ENCODE measurements at places on chromosomes 5 and 9.

DNA sequence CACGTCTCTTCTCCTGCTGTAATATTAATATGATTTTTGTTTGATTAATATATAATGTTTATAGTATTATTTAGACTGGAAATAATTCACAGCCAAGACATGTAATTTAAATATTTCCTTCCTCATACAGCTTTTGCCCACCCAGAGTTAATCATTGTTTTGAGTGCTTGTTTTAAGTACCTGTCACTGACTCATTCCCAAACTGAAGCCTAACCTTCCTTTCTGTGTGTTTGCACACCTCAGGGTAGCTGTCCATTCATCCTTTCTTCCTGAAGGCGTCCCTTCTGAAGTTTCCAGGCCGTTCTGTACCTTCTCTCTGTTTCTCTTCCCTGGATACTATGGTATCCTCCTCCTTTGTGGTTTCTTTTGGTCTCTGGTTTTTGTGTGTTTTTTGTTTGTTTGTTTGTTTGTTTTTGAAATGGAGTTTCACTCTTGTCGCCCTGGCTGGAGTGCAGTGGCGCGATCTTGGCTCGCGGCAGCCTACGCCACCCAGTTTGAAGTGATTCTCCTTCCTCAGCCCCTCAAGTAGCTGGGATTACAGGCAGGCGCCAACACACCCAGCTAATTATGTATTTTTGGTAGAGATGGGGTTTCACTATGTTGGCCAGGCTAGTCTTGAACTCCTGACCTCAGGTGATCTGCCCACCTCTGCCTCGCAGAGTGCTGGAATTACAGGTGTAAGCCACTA lies 312.4 kb downstream of the DOCK8 start:
- DNase-seq, result no peak

GRCh38 chr5:150208187-150209098 lies 18.6 kb downstream of the SLC6A7 start:
- no peak for DNase-seq

DNA sequence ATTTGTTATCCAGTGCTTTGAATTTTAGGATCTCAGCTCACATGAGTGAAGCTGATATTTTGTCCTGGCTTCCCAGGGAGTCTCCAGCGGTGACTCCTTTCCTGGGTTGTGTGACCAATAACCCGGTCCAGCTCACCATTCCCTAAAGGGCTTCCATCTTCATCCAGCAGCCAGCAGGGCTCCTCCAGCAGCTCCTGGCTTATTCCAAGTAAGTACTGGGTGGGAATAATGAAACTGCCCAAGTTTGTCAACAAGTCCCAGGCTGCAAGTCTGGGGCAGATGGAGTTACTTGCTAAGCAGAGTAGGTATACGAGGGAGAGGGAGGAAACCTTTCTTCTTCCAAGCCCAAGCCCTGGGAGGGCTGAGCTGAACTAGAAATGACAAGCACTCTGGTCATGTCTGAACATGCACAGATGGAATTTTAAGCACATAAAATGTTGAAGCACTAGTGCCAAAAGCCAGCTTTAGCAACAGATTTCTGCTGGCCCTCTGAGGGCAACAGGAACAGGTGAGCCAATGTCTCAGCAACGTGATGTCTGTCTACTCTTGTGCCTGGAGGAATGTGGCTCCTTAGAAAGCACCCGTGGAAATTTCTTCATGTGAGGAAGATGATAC lies 153.7 kb upstream of the DAPK1 start:
- no peak for DNase-seq

DNA sequence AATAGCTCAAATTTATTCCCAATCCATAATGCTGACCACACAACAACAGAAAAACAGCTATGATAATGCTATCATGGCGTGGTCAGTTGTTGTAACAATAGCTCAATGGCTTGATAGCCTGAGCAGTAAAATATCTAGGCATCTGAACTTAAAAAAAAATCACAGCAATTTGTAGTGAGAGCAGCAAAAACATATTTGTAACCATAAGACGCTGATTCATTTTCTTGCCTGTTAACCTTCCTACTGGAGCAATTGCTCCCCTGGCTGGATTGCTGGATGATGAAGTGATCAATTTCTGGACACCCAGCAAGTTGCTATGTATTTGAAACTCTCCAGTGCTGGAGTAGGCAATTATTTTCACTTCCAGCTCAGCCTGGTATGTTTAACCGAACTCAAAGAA lies 115.1 kb downstream of the PCSK1 start:
- no peak for DNase-seq

DNA sequence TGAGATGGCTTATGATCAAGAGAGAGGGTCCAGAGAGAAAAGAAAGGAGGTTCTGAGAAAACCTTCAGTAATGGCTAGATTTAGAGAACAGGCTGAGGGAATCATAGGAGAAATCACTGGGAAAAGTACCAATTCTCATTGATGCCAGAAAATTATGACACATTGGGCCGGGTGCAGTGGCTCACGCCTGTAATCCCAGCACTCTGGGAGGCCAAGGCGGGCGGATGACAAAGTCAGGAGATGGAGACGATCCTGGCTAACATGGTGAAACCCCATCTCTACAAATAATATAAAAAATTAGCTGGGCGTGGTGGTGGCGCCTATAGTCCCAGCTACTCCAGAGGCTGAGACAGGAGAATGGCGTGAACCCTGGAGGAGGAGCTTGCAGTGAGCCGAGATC lies 29.5 kb upstream of the PLIN2 start:
- no peak for DNase-seq

DNA sequence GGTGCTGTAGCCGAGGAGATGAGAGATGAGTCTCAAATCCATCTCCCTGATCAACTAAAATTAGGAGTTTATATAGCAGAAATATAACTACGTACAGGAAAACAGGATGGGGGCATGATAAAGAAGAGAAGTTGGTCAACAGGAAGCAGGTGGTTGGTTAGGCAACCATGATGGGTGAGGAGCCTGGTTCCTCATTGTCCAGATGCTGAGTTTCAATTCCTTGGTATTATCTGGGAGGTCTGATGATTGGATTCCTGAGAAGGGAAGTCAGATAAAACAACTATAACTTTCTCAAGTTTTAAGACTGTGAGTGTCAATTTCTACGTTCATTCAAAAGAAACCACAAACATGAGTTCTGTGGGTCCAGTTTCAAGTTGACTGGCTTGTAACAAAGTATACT lies 323.9 kb downstream of the MTRR start:
- DNase-seq, result no peak

DNA sequence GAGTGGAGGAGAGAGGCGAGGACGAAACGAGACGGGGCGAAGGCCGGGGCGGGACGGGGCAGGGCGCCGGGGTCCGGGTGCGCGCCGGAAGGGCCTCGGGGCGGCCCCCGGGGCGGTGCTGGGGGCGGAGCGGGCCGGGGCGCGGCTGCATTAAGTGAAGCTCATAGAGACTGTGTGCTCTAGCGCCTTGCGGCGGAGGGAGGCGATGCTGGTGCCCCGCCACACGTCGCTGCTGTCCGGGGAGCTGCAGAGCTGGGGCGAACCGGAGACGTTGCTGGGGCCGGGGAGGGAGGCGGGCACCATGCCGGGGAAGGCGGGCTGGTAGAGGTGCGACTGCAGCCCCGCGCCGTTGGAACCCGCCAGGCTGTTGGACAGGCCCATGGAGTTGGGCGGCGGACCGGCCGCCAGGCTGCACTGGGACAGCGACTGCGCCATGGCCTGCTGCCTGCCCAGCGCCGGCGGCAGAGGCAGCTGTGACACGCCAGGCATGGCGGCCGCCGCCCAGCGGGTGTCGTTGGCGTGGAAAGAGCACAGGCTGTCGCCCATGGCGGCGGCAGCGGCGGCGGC lies 8.3 kb downstream of the OTP start:
- DNase-seq, result peak; percentile 77

- DNase-seq, result no peak
These were observed 106.0 kb downstream of the HACD4 start for GRCh38 chr9:20925256-20926045.

DNA sequence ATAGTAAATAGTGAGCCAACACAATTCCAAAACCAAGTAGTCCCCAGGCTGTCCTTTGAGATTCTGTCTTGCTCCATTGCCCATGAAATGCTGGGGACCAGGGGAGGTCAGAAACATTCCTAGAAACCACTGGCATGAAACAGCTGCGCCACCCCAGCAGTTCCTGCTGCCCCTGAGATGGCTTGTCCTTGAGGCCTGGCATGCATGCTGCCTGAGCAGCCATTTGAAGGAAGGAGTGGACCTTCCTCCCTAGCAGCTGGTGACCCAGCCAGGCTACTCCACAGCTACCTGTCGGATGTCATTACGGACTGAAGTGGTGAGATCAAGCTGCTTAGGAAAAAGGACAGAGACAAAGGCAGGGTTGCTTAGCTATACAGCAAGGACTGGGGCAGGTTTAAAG lies 260.6 kb downstream of the DENND1A start:
- DNase-seq, result no peak

DNA sequence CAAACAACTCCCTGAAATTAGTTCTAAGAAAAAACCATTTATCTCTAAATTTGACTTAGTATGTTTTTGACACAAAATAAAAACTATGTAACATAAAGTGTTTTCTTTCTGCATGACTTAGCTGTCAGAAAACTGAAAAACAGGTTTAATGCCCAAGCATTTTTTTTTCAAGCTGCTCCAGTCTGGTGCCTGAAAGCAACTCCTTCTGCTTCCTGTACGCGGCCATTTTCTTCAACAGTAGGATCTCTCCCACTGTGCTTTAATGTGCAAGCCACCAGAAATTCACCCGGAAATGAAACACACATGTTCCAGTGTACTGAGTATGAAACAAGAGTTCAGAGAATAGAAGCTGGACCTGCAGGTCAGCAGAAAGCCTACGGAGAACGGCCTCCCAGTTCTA lies 161.2 kb downstream of the MED27 start:
- DNase-seq, result no peak

- no peak for DNase-seq
These were observed 30.6 kb upstream of the SEMA4D start for GRCh38 chr9:89528540-89528939.

DNA sequence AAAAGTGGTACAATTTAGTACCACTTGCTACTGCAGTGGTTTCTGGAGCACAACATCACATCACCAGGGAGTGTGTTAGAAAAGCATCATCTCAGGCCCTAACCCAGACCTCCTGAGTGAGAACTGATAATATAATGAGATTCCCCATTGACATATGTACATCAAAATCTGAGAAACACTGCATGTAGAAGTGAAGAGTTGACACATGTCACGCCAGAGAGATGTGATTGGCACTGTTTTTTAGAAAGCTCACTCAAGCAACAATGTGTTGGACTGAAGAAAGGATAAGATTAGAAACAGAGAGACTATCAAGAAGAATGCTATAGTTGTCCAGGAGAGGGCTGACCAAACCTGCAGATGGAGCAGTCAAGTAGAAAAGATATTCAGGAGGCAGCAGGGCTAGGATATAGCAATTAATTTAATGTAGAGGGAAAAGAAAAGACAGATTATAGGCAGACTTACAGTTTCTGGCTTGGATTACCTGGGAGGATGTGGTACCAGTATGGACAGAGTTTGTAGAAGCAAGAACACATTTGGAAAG lies 324.4 kb upstream of the ADAMTSL1 start:
- no peak for DNase-seq

GRCh38 chr5:1926071-1926440 lies 43.3 kb upstream of the IRX4 start:
- DNase-seq, result no peak

- DNase-seq, result no peak
These were observed 264.1 kb downstream of the MLLT3 start for GRCh38 chr9:20358207-20358606.

DNA sequence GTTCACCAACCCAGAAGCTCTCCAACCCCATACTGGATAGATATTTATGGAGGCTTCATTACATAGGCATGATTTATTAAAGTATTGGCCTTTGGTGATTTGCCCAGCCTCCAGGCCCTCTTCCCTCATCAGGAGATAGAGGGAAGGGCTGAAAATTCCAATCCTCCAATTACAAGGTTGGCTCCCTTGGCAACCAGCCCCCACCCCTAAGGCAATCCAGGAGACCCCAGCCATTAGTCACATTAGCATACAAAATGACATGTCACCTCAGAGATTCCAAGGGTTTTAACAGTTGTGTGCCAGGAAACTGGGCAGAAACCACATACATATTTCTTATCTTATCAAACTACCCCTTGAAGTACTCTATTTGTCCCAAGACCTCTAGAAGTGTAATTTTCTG lies 210.0 kb downstream of the HINT1 start:
- no peak for DNase-seq

DNA sequence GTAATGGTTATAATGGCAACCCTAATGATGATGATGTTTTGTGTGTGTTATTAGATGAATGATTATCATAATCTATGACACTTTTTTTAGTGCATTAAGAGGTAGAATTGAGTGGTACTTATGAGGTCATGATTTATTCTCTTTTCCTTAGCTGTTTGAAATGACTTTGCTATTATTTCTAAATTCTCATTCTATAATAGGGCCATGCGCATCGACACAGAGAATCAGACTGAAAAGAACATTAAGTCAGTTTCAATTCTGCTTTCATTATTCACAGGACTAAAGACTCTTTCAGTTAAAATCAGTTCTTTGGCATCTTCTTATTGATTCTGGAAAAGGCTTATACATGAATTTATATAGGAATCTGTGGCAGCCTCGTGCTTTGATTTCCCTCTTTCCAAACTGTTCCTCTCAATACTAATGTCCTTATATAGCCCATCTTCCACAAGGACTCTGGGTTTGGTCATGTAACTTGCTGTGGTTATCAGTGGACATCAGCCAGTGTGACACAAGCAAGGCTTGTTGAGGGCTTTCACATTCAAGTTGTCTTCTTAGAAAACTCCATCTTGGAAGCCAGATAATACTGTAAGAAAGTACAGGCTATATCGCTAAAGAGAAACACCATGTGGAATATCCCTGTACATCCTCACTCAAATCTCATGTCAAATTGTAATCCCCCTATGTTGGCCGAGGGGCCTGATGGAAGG lies 140.3 kb upstream of the CHD1 start:
- no peak for DNase-seq

- DNase-seq, result no peak
These were observed 3.4 kb downstream of the TLE1 start for GRCh38 chr9:81685763-81686613.

GRCh38 chr9:64773491-64773931 lies 511.5 kb downstream of the FOXD4L5 start:
- DNase-seq, result no peak

DNA sequence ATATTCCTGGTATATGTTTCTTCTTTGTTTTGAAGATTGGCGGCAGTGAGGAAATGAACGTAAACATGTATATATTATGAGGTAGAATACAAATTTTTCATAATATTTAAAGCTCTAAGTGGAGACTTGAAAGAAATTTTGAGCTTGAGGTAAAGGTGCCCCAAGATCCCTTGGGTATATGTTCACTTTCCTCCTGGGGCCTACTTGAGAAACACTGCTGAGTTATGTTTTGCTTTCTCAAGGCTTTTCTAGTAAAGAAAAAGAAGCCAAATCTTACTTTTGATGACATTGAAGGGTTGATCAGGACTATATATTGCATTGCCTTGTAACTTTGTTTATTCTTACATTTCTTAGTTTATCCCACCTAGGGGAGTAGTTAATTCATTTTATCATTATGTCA lies 30.7 kb downstream of the AP3S1 start:
- no peak for DNase-seq

GRCh38 chr9:17332115-17332514 lies 197.3 kb downstream of the CNTLN start:
- DNase-seq, result no peak

- DNase-seq, result no peak
These were observed 1.2 kb downstream of the ABCA2 start for GRCh38 chr9:137026828-137027227.

GRCh38 chr5:142748568-142749249 lies 21.5 kb upstream of the ARHGAP26 start:
- peak; percentile 41 for DNase-seq

- DNase-seq, result no peak
These were observed 195.2 kb upstream of the PTGER4 start for GRCh38 chr5:40484495-40484894.

- no peak for DNase-seq
These were observed 47.8 kb downstream of the WDR41 start for GRCh38 chr5:77444356-77444755.

- no peak for DNase-seq
These were observed 91.8 kb upstream of the IFNK start for GRCh38 chr9:27432308-27432707.
